ENCODE measurements at places on chromosomes 1 and 21.

DNA sequence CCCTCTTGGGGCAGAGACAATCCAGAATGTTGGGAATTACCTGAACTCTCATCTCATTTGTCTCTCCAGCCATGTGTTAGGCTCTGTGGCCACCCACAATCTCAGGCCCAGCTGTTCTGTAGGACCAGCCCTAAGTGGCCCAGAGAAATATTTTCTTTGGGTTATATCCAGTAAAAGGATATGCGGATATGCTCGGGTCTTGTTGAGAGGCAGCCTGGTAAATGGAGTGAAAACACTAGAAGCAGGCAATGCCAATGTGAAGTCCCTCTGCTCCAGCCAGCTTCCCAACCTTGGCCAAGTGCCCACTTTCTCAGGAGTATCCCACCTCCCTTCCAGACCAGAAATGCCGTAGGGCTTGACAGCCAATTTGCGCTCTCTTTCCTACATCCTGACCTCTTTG, 192.2 kb downstream of the ST6GALNAC3 start:
- no peak for DNase-seq

- DNase-seq, result peak; percentile 63
Observed at GRCh38 chr1:117171900-117172511, 38.7 kb downstream of the VTCN1 start.

DNA sequence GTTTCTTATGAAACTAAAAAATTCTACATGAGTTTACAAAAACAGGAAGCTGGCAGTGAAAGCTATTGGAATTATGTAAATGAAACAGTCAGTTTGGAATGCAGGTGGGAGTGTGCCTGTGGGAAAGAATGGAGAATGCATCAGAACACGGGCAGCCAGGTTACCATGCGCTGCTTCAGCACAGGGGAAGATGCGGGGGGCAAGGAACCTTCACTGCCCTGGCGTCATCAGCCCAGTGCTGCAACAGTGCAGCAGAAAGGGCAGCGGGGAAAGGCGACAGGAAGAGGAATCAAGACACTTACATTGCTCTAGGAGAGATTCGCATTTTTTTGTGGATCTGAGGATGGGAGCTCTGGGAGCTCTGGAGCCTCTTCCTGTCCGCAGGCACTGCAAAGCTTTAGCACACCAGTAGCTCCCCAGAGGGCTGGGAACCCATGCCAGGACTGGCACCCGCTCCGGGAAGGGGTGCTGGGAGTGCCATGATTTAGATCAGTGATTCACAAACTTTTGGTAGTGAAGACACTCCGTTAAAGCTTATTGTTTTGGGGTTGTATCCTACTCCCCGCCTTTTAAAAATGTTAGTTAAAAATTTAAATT, 64.1 kb upstream of the WDR26 start:
- no peak for DNase-seq

DNA sequence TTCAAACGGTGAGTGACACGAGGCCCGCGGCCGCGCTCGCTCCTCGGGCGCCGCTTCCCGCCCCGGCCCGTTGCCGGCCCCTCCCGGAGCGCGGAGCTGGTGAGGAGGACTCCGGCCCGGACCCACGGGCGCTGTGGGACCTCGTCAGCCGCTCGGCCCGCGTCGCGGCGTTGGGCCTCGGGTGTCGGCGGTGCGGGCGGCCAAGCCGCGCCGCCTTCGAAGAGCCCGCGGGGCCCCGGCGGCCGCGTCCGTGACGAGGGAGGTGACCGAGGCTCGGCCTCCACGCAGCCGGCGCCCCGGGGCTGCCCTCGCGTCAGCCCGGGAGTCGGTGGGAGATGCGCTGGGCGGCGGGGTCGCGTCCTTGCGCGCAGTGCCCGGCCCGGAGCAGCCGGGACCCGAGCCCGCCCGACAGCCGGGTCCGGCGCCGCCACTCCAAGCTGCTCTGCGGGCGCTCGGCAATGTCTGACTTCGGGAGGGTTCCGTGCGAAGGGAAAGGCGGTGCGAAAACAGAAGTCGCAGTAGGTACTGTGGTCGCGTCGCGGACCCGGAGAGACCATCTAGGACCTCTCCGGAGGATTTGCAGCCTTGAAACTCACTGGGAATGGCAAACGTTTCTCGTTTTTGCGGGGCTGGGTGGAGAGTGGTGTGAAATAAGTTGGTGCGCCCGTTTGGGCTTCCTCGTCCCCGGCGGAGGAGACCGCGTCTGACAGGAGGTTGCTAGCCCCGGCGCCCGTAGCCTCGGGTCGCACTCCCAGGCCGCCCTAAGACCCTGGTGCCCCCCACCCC, 829 bp downstream of the SPEN start:
- no peak for DNase-seq

GRCh38 chr1:78673120-78673519, 23.5 kb downstream of the IFI44 start:
- DNase-seq, result no peak

DNA sequence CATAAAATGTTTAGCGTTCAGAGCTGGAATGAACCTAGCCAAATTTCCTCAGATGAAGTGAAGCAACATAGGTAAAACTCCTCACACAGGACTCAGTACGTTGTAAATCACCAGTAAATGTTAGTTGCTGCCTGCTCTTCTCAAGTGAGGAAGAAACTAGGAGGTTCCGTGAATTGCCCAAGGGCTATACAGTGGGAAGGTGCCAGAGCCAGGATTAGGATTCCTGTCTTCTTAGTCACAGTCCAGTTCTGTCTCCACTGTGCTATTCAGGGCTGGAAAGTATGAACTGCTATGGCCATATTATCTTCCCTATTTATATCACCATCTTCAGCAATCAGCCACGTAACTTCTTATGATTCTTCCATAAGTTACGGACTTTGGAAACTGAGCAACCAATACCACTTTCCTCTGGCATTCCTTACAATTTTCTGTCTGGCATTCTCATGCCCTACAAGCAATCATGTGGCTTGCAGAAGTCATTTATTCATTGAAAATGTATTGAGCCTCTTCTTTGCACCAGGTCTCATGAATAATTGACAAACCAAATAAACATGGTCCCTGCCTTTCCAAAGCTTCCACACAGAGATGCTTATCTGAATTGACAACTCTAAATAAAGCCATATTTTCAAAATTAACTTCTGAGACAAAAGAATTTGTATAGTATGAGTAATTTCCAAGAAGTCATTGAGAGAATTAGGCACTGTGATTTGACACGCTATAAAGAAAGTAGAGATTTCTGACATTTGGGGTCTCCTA, 271.6 kb upstream of the SGIP1 start:
- DNase-seq, result no peak

DNA sequence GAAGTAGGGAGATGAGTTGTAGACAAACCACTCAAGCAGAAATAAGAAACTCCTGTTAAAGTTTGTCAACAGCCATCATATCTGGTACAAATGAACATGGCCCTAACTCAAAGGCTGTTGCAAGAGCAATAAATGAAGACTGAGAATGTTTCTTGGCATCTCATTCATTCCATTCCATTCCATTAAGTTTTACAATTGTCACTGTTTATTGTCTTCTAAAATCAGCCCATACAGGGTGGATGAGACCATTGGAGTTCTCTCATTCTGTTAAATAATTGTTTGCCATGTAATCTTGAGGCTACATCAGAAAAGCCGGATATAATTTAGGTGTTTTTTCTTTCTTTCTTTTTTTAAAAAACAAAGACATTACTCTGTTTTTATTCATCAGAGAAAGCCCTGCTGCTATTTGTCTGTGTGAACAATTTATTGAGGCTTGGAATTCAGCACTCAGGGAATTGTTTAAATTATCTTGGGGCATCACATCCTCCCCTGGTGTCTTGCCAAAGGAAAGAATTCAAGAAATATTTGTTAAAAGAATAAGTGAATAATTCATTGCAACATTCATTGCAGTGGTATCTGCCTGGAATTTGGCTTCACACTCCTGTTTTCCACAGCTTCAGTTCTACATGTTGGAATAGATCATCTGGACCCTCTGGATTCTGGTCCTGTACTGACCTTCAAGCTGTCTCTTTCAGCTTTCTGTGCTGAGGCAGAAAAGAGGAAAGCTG, 604.5 kb downstream of the PLPP3 start:
- DNase-seq, result no peak

DNA sequence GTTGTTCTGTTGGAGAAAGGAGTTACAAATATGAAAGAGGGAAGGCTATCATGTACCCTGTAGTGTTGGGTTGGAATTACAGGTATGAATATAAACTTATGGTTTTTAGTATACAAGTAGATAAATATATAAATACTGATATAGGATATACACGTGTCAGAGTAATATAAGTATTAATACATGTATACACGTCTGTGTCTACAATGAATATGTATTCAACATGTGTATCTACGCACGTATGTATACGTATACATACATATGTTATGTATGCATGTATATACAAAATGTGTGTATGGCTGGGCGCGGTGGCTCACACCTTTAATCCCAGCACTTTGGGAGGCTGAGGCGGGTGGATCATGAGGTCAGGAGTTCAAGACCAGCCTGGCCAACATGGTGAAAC, 17.9 kb downstream of the ACBD6 start:
- DNase-seq, result no peak

DNA sequence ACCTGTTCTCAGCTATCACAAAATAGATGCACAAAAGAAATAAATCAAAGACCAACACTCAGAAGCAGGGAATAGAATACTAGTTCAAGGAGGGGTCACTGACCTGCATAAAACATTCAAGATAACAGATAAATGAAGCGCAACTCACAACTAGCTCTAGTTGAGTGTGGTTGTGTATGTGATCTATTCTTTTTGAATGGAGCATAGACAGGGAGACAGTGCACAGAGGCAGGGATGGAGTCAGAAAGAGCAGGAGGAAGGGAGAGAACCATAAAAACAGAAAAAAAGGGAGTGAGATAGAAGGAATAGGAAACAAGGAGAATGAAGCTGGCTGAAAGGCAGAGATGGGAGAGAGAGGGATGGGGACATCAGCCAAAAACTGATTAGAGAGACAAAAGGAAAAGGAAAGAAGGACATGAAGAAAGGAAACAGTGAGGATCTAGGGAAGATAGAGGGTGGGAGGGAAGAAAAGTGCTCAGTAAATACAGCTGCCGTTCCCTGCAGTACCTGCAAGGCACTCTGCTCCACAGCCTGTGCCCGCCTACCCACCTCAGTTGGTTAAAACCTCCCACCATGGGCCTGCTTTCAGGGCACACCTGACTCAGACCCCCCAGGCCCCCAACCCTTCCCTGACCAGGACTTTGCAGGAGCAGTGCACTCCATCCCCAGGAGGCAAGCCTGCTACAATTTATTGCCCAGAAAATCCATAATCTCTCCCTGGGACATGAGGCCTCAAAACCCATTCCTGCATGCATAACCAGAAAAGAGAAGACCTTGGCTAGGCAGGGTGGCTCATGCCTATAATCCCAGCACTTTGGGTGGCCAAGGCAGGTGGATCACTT, 385.2 kb upstream of the POU3F1 start:
- no peak for DNase-seq

DNA sequence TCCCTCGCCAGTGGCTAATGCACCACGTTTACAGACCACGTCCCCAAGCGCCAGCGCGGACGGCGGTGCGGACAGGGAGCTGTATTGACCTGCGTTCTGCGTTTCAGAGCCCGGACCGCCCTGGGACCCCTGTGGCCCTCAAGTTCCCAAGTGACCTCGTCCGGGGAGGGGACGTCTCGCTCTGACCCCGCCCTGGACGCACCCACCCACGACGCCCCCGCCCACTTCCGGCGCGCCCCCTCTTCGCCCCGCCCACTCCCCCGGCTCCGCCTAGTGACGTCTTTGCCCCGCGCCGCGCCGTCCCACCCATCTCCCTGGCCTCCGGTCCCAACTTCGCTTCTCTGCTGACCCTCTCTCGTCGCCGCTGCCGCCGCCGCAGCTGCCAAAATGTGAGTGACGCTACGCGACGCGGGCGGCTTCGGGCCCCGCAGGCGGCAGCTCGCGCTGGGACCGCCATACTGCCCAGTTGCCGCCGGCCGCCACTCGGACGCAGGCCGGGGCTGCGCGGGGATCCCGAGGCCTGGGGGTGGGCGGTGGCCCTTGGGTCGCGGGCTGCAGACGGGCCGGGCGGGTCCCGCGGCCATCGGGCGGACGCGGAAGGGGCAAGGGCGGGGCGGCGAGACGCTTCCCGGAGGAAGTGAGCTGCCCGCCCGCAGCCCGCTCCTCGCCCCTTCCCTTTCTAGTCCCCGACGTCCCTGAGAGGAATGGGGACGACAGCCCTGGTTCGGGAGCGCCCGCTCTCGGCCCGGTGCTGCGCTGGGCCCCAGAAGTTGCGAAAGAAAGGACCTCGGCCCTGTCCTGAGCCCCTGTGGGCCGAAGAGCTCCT, at the start of gene VAMP3:
Gene VAMP3 (plus strand): TSS at position 300 of the 826 bp plus-strand sequence. CDS start 88 bp downstream, at position 388.
- peak; percentile 69 for DNase-seq
